ENCODE measurements at places on chromosomes 13 and 19.

DNA sequence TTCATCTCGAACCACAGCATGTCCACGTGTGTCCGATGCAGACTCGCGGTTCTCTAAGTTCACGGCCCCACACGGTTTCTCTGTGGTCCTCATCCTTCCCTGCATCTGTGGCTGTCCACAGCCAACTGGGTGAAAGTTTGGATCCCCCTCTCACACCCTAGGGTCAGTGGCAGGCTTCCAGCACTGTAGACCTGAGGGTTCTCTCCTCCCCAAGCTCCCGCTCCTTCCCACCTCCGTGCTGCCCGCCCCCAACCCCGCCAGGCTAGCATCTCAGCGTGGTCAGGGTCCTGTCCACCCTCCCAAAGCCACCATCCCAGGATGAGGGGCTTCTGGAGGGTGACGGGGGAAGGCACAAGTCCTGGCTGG lies 3.0 kb downstream of the ANGPTL4 start:
- peak; percentile 40 for DNase-seq

DNA sequence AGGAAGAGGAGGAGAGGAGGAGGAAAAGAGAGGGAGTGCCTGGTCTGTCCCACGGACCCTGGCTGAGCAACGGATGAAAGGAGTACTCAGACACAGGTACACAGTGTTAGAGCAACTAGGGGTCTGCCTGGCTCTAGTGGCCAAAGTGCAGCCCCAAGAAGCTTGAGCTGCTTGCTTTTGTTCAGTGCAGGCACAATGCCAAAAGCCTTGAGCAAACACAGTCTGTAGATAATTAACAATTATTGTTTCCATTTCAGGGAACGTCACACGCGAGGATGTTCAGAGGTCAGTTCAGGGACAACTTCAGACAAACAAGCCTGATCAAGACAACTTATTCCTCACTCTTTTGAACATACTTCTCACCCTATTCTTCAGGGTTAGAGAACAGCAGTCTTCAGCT lies 32.2 kb upstream of the ZNF726 start:
- DNase-seq: no peak

- DNase-seq: peak; percentile 40
Measured at GRCh38 chr13:33931397-33932311, 113.7 kb downstream of the RFC3 start.

GRCh38 chr19:5631567-5632240 lies 8.8 kb downstream of the SAFB start:
- DNase-seq: no peak

DNA sequence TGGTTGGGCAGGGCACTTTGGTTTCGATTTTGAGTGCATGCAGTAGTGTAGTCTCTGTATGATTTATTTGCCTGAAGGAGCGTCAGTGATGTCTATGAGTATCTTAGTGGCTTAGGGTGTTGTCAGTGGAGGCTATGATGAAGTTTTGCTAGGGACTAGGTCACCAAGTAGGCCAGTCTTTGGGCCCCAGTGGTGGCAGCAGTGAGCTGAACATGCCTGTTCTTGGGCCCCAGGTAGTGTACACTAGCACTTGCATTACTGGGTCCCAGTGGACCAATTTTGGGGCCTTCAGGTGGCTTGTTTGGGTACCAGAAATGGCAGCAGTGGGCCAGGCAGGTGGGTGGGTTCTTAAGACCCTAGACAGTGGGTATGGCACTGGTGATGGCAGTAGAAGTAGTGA lies 598.7 kb upstream of the SPRY2 start:
- no peak for DNase-seq

- peak; percentile 45 for DNase-seq
Measured at GRCh38 chr13:113919761-113920559, 53.9 kb downstream of the C13orf46 start.

DNA sequence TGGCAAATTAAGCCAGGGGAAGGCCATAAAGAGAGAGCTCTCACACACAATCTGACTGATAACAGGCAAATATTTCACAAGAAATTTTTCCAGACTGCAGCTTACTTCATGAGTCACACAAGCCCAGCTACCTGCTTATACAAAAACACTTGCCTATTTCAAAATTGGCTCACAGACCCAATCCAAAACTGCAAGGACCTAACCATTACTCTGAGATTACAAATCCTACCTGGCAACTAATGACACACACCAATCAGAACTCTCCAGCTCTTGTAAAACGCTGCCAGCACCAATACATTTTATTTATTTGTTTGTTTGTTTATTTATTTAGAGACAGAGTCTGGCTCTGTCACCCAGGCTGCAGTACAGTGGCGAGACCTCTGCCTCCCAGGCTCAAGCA lies 18.1 kb upstream of the ZFP82 start:
- no peak for DNase-seq

GRCh38 chr19:20664901-20665781 lies 3.8 kb upstream of the ZNF626 start:
- peak; percentile 81 for DNase-seq

DNA sequence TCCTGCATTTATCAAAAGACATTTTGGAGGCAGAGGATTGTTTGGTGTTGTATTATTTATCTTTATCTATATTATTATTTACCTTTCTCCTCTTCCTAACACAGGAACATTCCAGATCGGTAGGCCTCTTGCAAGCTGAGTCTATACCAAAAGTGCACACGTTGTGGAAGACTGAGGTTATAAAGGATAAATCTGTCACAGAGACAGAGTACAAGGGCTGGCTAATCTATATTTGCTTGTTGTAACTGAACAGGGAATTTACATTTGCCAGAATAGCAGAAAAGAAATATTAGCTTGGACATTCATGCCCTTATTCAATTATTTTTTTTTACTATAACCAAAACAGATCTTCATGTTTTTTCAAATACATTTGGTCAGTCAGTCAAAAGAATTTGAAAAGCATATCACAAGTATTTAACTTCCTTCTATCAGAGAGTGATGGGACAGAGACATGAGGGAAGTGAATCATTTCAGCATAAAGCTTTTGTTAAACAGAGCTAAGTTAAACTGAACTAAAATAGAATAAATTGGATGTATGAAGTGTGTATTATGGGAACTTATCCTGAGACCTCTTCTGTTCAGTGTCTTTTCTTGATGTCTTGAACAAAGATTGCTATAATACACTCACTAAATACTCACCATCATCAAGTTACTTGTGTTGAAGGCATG lies 352.5 kb downstream of the DNAJC15 start:
- no peak for DNase-seq

DNA sequence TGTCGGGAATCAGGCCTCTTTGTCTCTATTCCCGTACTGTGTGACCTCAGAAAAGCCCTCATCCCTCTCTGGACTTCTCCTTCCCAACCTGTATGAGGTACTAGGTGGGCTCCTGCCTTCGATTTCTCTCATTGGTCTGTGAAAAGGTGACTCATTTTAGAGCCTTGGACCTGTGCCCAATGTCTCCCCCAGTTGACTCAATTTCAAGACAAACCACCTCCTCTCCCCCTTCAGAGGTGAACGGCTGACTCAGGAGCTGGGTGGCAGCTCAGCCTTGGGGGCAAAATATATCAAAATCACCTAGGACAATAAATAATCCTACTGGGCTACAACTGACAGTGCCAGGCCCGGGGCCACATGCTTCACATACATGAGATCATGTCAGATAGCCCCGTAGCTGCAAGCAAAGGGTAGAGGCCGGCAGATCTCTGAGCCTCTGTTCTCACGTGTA lies 630 bp downstream of the COQ8B start:
- peak; percentile 90 for DNase-seq

GRCh38 chr13:32837307-32837972 lies 178.8 kb upstream of the KL start:
- no peak for DNase-seq

DNA sequence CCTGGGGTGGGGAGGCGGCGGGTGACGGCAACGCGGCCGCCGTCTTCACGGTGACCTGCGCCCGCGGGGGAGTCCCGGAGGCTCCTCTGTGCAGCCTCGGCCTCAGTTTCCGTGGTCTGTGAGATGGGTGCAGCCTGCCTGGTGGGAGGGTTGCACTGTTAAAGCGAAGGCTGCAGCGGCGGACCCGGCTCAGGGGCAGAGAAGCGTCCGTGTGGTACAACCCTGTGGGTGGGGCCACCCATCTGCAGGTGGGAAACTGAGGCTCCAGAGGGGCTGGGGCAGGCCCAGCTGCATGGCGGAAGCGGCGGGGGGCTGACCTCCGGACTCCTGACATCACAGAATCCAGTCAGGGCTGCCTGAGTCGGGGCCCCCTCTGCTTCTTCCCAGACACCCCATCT lies 481 bp downstream of the FGF22 start:
- no peak for DNase-seq

DNA sequence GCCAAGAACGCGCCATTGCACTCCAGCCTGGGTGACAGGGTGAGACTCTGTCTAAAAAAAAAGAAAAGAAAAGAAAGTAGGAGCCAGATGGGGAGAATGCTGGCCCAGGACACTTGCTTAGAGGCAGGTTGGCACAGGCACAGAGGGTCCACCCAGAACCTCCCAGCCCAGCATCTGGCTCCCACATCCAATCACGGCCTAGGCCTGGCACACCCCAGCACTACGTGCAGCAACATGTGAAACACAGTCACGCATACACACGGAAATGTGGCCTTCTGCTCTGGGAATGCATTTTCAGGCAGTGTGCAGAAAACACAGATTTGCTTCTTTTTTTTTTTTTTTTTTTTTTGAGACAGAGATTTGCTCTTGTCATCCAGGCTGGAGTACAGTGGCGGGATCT lies 20.9 kb upstream of the FOSB start:
- peak; percentile 75 for DNase-seq

GRCh38 chr13:98524391-98524790 lies 52.5 kb downstream of the STK24 start:
- no peak for DNase-seq

- DNase-seq: no peak
Measured at GRCh38 chr19:21269813-21270212, 59.4 kb downstream of the ZNF708 start.

DNA sequence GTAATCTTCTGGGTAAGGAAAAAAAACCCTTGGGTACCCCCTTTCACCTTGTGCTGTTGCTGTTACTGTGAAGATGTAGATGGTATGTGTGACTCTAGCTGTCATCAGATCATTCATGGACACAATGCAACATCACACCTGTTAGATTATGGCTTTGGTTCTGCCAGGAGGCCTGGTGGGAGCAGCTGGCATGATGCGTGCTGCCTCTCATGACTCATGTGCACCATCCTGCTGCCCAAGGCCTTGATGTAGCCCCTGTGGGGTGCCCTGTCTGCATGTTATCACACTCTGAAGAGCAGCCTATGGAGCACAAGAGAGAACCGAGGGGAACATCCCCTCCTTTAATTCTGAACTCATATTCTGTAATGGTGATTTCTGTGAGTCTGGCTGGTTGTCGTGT lies 57.7 kb upstream of the TEX29 start:
- DNase-seq: no peak

- DNase-seq: no peak
Measured at GRCh38 chr19:55578761-55579747, 1.6 kb downstream of the ZNF579 start.

DNA sequence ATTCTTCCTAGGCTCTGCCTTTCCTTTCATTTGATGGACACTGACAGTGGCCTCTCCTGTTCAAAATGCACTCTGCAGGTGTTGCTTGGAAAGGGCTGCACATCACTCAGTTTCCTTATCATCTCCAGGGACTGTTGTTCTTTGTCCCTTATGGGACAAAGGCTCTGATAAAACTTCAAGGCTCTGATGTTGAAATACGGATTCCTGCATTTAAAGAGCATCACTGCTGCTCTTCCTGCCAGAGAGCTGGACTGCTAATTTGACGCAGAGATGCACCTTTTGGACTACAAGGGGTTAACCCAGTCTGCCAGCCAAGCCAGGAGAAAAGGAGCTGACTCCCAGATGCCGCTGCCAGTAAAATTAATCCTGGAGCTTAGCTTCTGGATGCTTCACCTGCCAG lies 952.1 kb downstream of the DIAPH3 start:
- no peak for DNase-seq

GRCh38 chr19:51779181-51779580 lies 15.8 kb upstream of the FPR3 start:
- DNase-seq: no peak

DNA sequence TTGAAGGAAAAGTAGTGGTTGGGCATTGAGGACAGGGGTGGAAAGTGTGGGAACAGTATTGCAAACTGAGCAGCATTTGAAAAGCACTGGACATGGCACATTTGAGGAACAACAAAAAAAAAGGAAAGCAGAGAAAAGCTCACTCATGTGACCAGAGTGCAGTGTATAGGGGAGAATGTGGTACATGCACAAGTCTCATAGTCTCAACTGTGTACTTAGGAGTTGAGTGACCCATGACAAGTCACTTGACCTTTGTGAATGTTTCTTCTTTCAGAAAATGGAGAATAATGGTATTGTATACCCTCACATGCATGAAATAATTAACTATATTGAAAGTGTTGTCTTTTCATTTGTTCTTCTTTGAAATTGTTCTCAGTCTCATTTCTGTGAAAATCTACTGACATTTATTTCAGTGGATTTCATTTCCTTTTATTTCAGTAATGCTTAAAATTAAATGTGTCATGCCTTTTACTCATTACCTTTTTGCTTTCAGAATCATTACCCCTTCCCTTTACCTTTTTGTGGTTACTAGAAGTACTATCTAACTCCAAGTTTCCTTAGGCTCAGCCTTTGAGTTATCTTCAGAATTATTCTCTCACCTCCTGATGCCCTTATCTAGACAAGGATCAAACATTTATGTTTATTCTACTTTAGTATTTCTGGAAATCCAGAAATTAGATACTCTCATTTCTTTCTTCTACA lies 79.1 kb upstream of the MLNR start:
- no peak for DNase-seq

- no peak for DNase-seq
Measured at GRCh38 chr13:86737334-86737932, 933.7 kb upstream of the SLITRK5 start.

- no peak for DNase-seq
Measured at GRCh38 chr13:27415116-27415515, 9.3 kb upstream of the GTF3A start.

DNA sequence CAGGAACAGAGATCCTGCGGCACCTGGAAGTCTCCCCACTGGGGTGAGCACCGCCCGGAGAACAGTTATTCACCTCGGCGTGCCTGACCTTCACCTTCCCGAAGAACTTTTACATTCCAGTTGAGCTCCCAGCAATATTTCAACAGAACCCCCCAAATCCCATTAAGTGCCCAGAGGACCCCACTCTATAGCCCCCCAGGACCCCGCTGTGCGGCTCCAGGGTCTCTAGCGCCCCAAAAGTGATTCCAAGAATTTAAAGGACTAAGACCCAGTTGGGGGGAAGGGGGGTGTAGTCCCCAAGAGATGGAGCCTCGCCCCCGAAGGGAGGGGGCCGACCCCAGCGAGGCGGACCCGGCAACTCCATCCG lies 480 bp downstream of the GPR108 start:
- DNase-seq: no peak

DNA sequence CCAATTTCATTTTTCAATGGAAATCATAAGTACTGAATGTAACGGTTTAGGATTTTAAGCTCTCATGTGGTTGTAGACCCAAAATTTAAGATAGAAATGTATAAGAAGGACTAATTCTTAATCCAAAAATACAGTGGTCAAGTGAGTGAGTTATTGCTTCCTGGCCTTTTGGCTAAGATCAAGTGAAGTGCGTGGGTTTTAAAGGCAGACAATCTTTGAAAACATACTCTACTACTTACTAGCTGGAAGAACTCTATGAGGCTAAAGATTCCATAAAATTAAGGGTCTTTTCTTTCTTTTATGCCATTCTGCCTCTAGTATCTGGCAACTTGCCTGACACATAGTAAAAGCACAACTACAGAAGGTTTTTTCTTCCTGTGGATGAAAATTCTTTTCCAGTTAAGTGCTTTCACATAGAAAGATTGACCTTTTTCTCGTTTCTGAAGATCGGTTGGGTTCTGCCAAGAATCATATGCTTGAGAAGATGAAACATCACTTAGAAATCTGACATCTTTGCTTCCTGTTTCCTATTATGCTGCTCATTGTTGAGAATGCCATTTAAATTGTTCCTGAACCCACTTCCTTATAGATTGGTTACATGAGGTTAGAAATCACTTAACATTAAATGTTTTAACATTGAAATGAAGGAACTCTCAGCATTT lies 26.4 kb upstream of the SCEL start:
- DNase-seq: peak; percentile 57
